ENCODE measurements at places on chromosomes 6 and 20.

DNA sequence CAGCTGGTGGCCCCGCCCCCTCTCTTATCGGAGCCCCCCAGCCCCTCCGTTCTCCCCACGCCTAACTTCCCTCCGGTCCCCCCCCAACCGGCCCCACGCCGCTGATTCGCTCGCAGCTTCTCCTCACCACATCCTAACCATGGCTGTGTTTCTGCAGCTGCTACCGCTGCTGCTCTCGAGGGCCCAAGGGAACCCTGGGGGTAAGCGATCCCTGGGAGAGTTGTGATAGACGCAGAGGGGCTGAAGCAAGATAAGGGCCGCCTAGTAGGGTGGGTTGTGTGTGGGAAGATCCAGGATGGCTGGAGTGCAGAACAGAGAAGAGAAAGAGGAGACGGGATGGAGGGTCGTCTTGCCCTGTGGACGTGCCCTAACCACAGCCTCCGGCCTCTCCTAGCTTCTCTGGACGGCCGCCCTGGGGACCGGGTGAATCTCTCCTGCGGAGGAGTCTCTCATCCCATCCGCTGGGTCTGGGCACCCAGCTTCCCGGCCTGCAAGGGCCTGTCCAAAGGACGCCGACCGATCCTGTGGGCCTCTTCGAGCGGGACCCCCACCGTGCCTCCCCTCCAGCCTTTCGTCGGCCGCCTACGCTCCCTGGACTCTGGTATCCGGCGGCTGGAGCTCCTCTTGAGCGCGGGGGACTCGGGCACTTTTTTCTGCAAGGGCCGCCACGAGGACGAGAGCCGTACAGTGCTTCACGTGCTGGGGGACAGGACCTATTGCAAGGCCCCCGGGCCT lies at the start of gene MPIG6B:
Gene MPIG6B (plus strand): TSS at position 129 of the 735 bp plus-strand sequence. CDS start 11 bp downstream, at position 140.
- H3K36me3 ChIP-seq, result no peaks in the 10 kb centered on the region
- no peak within 1 kb of the TSS for H3K27ac ChIP-seq
- H3K4me1 ChIP-seq, result peaks cover 31% of the 10 kb centered on the region
- DNase-seq, result no peak
- no peaks in the 10 kb centered on the region for H3K27me3 ChIP-seq

- peaks cover 50% of the 10 kb centered on the region for H3K4me1 ChIP-seq
- H3K4me3 ChIP-seq, result no peak overlapping the region
- no peaks in the 10 kb centered on the region for H3K27me3 ChIP-seq
- H3K36me3 ChIP-seq, result no peaks in the 10 kb centered on the region
- H3K27ac ChIP-seq, result peak overlapping the region; percentile 41
- DNase-seq, result no peak
These were observed 7.9 kb downstream of the IGF2R start for GRCh38 chr6:159976686-159977254.

GRCh38 chr6:88374553-88374952 lies 208.4 kb upstream of the CNR1 start:
- H3K27ac ChIP-seq, result no peak overlapping the region
- no peak overlapping the region for H3K4me3 ChIP-seq
- H3K36me3 ChIP-seq, result no peaks in the 10 kb centered on the region

DNA sequence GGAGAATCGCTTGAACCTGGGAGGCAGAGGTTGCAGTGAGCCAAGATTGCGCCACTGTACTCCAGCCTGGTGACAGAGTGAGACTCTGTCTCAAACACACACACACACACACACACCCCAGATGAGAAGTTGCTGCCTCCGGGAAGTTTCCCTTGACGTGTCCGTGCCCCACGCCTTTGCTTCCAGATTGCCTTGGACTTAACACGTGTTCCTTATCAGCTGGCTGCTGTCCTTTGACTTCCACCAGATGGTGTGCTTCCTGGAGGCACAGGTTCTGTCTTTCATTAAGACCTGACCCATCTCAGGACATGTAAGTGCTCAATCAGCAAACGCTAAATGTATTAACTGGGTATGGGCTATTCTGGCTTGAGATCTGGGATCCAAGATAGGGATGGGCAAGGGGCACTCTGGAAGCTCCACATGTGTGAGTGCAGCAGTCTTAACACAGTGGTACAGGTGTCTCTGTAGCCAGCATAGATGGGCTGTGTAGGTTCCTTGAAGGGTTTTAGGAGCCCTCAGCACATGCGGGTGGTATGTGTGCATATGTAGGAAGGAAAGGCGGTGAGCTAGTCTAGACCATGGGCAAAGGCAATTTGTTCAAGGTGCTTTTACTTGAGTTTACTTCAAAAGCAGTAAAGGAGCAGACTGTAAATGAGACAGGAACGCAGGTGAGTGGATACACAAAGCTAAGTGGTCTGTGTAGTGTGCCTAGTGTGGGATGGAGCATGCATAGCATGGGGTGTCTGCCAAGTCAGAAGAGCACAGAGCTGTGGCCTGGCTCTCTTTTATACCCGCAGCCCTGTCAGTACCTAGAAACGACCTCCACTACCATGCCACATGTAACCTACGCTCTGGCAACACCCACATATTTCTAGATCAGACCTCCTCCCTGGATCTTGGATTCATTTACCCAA lies 11.6 kb downstream of the PIGT start:
- no peaks in the 10 kb centered on the region for H3K27me3 ChIP-seq
- H3K36me3 ChIP-seq, result peaks cover 47% of the 10 kb centered on the region
- DNase-seq, result no peak
- no peak overlapping the region for H3K4me3 ChIP-seq
- H3K27ac ChIP-seq, result no peak overlapping the region
- no peaks in the 10 kb centered on the region for H3K4me1 ChIP-seq

GRCh38 chr6:78909391-78909790 lies 42.0 kb downstream of the IRAK1BP1 start:
- no peaks in the 10 kb centered on the region for H3K27me3 ChIP-seq
- H3K36me3 ChIP-seq, result no peaks in the 10 kb centered on the region
- no peak overlapping the region for H3K4me3 ChIP-seq
- DNase-seq, result no peak
- peaks cover 21% of the 10 kb centered on the region for H3K4me1 ChIP-seq

GRCh38 chr6:25995507-25995906 lies 32.9 kb downstream of the TRIM38 start:
- peaks cover 15% of the 10 kb centered on the region for H3K4me1 ChIP-seq
- peaks cover 15% of the 10 kb centered on the region for H3K36me3 ChIP-seq
- no peak overlapping the region for H3K4me3 ChIP-seq
- no peak overlapping the region for H3K27ac ChIP-seq
- DNase-seq, result no peak
- H3K27me3 ChIP-seq, result no peaks in the 10 kb centered on the region

DNA sequence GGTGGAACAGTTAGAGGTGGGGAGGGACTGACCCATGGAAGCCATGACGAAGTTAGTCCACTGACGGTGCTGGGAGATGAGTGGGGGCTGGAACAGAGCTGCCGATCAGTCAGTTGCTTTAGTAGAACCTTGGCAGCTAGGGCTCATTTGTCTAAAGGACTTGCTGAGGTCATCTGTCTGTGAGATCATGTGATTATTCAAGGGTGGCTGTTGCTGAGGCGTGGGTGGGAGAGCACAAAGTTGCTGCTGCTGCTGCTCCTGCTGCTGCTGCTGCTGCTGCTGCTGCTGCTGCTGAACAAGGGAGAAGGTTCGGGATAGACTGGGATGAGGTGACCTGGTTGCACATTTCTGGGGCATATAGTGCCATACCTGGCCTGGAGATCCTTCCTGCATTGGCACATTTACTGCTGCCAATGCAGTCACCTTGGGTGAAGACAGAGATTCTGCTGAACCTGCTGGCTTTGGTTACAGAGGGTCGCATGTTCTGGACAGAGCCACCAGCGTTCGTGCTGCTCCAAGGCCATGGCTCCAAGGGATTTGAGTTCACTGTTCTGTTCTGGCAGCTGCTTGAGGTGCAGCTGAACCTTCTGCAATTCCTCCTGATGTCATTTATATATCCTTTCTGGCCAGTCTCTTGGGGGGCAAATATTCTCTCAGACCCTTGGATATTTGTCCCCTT lies 840.5 kb downstream of the HACE1 start:
- no peaks in the 10 kb centered on the region for H3K4me1 ChIP-seq
- no peak overlapping the region for H3K4me3 ChIP-seq
- no peak for DNase-seq
- no peaks in the 10 kb centered on the region for H3K36me3 ChIP-seq
- no peak overlapping the region for H3K27ac ChIP-seq
- H3K27me3 ChIP-seq, result no peaks in the 10 kb centered on the region

- H3K36me3 ChIP-seq, result no peaks in the 10 kb centered on the region
- H3K27ac ChIP-seq, result no peak overlapping the region
- no peak overlapping the region for H3K4me3 ChIP-seq
- DNase-seq, result no peak
- H3K27me3 ChIP-seq, result no peaks in the 10 kb centered on the region
These were observed 125.1 kb upstream of the SOX4 start for GRCh38 chr6:21468461-21468860.

- peaks cover 12% of the 10 kb centered on the region for H3K4me1 ChIP-seq
- no peak for DNase-seq
- no peak overlapping the region for H3K4me3 ChIP-seq
- H3K27ac ChIP-seq, result no peak overlapping the region
These were observed 9.5 kb downstream of the FAM120B start for GRCh38 chr6:170316071-170316470.

DNA sequence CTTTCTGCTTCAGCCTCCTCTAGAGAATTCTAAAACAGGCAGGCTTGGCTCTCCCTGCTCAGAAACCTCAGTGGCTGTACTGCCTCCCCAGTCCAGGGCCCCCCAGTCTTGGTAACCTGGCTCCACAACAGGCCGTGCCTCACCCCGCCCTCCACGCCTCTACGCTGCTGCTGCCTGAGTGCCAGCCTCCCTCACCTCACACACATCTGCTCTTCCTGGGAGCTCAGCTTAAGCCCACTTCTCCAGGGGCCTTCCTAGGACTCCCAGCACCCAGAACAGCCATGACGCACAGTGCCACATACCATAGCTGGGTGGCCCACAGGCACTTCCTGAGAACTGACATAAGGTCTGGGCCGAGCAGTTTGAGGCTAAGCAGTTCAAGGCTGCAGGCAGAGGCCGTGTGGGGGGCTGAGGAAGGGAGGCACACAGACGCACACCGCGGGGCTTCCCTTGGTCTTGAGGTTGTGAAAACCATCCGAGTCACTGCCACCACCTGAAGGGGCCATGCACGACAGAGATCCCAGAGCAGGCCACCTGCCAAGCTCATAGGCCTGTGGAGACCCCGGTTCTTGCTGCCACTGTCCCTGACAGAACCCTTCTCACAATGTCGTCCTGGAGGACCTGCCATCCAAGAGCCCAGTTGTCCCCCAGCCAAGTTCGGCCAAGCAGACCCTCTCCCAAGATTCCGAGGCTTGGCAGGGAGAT lies 42.6 kb downstream of the DSTN start:
- DNase-seq, result no peak
- H3K27ac ChIP-seq, result peak overlapping the region; percentile 58
- no peaks in the 10 kb centered on the region for H3K27me3 ChIP-seq
- H3K4me1 ChIP-seq, result peaks cover 3% of the 10 kb centered on the region
- H3K4me3 ChIP-seq, result no peak overlapping the region

DNA sequence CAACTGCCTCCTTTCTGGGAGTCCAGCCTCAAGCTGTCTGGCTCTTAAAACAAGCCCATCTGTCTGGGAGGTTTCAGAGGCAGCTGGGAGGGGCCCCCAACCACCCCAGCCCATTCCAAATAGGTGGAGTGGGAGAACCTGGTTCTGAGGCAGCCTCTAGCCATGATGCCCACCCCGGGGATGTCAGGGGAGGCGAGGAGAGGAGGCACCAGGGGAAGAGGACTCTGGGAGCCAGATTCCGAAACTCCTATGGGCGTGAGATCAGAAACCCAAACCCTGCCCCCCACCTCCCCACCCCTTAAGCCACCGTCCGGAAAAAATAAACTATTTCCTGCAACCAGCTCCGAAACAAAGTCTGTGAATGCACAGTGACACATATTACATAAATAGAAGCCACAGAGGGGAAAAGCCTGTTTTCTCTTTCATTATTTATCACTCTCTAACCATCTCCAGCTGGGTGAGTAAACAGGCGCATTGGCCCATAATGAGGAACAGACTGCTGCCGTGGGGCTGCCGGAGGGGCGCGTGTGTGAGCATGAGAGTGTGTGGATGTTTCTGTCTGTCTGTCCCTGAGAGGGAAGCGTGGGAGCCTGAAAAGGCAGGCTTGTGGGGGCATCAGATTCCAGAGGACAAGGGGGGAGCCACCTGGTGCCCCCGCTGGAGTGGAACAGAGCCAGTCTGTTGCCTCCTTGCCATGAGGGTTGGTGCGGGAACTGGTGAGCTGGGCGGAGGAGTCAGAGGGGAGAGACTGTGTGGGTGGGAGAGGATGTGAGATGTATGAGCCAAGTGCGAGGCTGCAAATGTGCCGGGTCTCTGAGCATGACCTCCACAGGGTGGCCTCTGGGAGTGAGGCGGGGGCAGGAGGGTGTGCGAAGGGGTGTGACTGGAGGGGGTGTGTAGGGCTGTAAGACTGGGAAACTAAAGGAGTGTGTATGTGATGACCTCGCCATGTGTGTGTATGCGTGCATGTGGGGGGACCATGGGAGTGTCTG lies 14.3 kb upstream of the FOXP4 start:
- no peak overlapping the region for H3K27ac ChIP-seq
- peaks cover 5% of the 10 kb centered on the region for H3K4me1 ChIP-seq
- H3K36me3 ChIP-seq, result no peaks in the 10 kb centered on the region
- no peak for DNase-seq
- peaks cover 41% of the 10 kb centered on the region for H3K27me3 ChIP-seq

- no peak for DNase-seq
- no peaks in the 10 kb centered on the region for H3K27me3 ChIP-seq
- H3K27ac ChIP-seq, result peak overlapping the region; percentile 86
- H3K4me1 ChIP-seq, result peaks cover 8% of the 10 kb centered on the region
- no peaks in the 10 kb centered on the region for H3K36me3 ChIP-seq
These were observed 495 bp upstream of the ARMC2 start for GRCh38 chr6:108847738-108848115.

GRCh38 chr6:152552616-152553209 lies 84.4 kb downstream of the SYNE1 start:
- peaks cover 6% of the 10 kb centered on the region for H3K4me1 ChIP-seq
- H3K36me3 ChIP-seq, result no peaks in the 10 kb centered on the region
- no peaks in the 10 kb centered on the region for H3K27me3 ChIP-seq
- peak; percentile 38 for DNase-seq

GRCh38 chr6:68633972-68634725 lies 933 bp upstream of the ADGRB3 start:
- peak overlapping the region; percentile 64 for H3K27ac ChIP-seq
- peaks cover 60% of the 10 kb centered on the region for H3K27me3 ChIP-seq

- H3K4me3 ChIP-seq, result no peak overlapping the region
- H3K27ac ChIP-seq, result no peak overlapping the region
- no peaks in the 10 kb centered on the region for H3K4me1 ChIP-seq
- no peaks in the 10 kb centered on the region for H3K36me3 ChIP-seq
- DNase-seq, result no peak
These were observed 104.4 kb upstream of the ESR1 start for GRCh38 chr6:151702851-151703658.

- DNase-seq, result no peak
- H3K4me1 ChIP-seq, result no peaks in the 10 kb centered on the region
- no peak overlapping the region for H3K27ac ChIP-seq
- no peaks in the 10 kb centered on the region for H3K36me3 ChIP-seq
- H3K4me3 ChIP-seq, result no peak overlapping the region
- no peaks in the 10 kb centered on the region for H3K27me3 ChIP-seq
These were observed 128.9 kb downstream of the BACH2 start for GRCh38 chr6:90167514-90168379.

DNA sequence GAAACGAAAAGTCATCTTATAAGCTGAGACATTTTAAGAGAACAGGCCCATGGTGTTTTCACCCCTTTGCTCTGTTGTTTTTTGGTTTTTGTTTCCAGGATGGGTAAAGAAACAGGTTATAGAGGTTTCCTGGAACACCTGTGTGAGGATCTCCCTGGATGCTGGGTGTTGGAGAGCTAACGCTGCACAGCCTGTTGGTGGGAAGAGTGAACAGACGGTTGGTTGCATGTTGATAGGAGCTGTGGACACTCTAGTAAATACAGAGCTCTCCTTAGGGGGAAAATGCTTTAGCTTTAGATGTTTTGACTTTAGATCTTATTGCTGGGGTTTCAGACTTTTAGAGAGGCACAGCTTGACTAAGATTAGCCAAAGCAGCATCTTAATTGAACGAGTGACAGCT lies 235.2 kb downstream of the SOX4 start:
- H3K27me3 ChIP-seq, result no peaks in the 10 kb centered on the region
- H3K4me1 ChIP-seq, result no peaks in the 10 kb centered on the region
- H3K27ac ChIP-seq, result no peak overlapping the region
- DNase-seq, result no peak

Data from left lung (tissue), 14 donors.